Activated CD8-positive, alpha-beta T cell treated with anti-CD3 and anti-CD28 coated beads for 36 hours (primary cell): ENCODE measurements at places on chromosomes 6 and 20. TPM values are rescaled to one million over a fixed set of nuclear protein-coding genes. Genes with fewer than 3 reads are reported as not detected.

- H3K4me3 ChIP-seq: no peak overlapping the region
- H3K27me3 ChIP-seq: peaks cover 6% of the 10 kb centered on the region
- H3K36me3 ChIP-seq: no peaks in the 10 kb centered on the region
- no peak overlapping the region for H3K27ac ChIP-seq
- H3K4me1 ChIP-seq: no peaks in the 10 kb centered on the region
Measured at GRCh38 chr20:6704132-6704861, 63.2 kb upstream of the BMP2 start.

DNA sequence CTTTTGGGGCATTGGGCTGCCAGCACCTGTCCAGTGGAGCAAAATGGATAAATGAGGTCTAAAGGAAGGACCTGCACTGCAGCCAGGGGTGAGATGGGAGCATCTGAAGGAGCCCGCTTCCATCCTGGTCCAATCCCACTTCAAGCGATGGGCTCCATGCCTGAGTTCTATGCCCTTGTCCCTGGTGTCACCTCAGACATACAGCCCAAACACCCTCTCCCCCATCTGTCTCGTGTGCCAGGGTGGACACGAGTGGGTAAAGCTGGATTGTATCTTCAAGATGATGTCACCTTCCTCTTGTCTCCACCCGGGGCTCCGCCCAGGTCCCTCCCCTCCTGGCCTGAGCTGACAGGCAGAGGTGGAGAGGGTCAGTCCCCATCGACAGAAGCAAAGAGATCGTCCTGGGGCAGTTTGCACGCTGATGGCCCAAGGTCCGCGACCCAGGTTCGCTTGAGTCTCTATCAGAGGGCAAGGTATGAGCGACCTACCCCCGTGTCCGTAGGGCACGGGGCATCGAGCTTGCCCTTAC is 544 bp downstream of the SMIM29 start:
- DNase-seq: peak; percentile 66

GRCh38 chr6:152984513-152984872 is 1.7 kb upstream of the FBXO5 start:
- H3K4me1 ChIP-seq: peaks cover 32% of the 10 kb centered on the region
- peak overlapping the region; percentile 99 for H3K27ac ChIP-seq
- peaks cover 44% of the 10 kb centered on the region for H3K36me3 ChIP-seq
- DNase-seq: no peak
- peak overlapping the region; percentile 85 for H3K4me3 ChIP-seq
- H3K27me3 ChIP-seq: no peaks in the 10 kb centered on the region

The HLA-DQB1 gene
- 6.9 TPM for total RNA-seq

- peak; percentile 63 for DNase-seq
- H3K27ac ChIP-seq: no peak overlapping the region
- H3K27me3 ChIP-seq: peaks cover 28% of the 10 kb centered on the region
- H3K36me3 ChIP-seq: no peaks in the 10 kb centered on the region
- H3K4me3 ChIP-seq: no peak overlapping the region
Measured at GRCh38 chr6:32692019-32692418, 25.6 kb upstream of the HLA-DQB1 start.

GRCh38 chr20:57293995-57294394 is 27.6 kb upstream of the BMP7 start:
- no peak overlapping the region for H3K4me3 ChIP-seq
- H3K27me3 ChIP-seq: peaks cover 17% of the 10 kb centered on the region
- H3K4me1 ChIP-seq: no peaks in the 10 kb centered on the region
- no peak for DNase-seq
- H3K27ac ChIP-seq: no peak overlapping the region

GRCh38 chr6:95784019-95784418 is 206.7 kb downstream of the MANEA start:
- H3K4me3 ChIP-seq: no peak overlapping the region
- no peaks in the 10 kb centered on the region for H3K27me3 ChIP-seq
- no peaks in the 10 kb centered on the region for H3K4me1 ChIP-seq

The APCDD1L gene
- total RNA-seq: not detected

DNA sequence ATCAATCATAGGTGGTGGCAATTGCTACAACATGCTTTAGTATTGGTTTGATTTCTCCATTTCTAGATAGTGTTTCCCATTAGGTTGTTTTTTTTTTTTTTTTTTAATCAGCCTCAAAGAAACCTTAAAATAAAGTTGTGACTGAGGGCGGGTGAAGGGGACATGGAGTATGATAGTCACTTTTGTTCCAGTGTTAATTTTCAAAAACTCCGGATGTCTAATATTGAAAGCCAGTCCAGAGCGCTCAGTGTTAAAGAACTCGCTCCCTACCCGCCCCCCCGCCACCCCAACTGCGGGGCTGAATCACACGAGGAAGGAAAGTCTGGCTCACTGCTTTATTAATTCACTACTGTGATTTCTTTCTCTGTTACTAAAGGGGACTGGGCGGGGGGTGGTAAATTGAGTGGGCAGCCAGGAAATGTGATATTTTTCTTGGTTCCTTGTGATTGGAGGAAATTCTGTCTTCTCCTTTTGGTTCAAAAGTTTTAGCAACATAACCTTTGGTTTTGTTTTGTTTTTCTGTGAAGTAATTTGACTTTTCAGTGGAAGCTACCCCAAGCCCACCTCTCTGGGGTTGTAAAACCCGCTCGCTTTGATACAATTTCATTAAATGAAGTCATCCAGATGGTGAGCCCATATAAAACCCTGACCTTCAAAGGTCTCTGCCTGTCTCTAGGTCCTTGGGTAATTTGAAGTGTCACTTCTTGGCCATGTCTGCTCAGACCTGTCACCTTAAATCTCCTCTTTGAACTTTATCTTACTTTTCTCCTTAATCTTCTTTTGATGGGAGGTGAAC is 38.0 kb downstream of the TNFAIP3 start:
- DNase-seq: peak; percentile 98
- H3K4me3 ChIP-seq: peak overlapping the region; percentile 67
- no peaks in the 10 kb centered on the region for H3K27me3 ChIP-seq

The PACSIN1 gene
- total RNA-seq: 0.47 TPM

The OGFRL1 gene
- total RNA-seq: 4.6 TPM

DNA sequence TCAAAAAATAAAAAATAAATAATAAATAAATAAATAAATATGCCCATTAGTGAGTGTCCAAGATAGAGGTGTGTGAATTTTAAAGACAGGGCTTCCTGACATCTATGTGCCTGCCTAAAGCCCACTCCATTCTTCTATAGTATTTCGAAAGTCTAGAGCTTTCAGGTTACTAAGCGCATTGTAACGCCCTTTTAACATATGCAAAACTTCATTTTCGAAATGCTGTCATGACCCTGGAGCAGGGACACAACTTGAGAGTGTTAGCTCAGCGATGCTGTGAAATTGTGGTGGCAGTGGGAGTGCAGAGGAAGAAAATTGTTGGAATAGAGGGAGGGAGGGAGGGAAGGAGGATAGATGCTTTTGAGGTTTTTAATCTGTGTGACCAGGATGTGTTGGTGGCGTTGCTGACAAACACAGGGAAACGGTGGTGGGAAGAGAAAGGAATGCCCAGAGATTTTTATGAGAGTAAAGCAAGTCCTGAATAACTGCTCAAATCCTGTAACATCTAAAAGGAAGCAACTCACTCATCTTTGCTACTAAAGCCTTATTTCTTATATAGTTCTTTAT is 169.3 kb downstream of the ARID1B start:
- no peak overlapping the region for H3K27ac ChIP-seq
- no peaks in the 10 kb centered on the region for H3K27me3 ChIP-seq
- no peaks in the 10 kb centered on the region for H3K36me3 ChIP-seq
- H3K4me3 ChIP-seq: no peak overlapping the region

The FNDC1 gene
- total RNA-seq: not detected

The EYS gene
- total RNA-seq: not detected

DNA sequence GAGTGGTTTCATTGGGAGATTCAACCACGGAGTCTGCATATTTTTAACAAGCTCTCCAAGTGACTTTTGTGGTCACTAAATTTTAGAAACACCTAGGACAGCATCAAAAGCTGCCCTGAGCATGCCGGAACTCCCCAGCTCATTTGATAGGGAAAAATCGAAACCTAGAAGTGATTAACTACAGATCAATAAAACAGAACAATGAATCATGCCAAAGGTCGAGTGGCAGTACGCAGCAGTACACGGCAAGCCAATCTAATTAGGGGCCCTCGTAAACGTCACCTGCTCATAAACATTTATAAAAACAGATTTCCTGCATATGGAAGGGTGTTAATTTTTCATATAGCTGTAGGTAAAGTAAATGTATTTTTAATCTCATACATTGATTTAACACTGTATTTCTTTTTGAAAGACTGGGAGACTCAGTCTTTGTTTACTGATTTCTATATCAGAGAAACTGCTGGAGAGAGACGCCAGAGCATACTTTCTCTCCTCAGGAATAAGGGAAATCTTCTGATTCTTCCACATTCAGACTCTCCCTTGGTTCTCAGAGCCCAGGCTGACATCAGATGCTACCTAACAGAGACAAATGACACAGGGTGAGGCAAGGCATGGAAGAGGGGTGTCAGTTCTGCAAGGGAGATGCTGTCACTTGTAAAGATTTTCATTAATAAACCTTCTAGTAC is 232.5 kb downstream of the PTPRT start:
- no peaks in the 10 kb centered on the region for H3K4me1 ChIP-seq
- no peak for DNase-seq
- no peaks in the 10 kb centered on the region for H3K36me3 ChIP-seq
- no peak overlapping the region for H3K4me3 ChIP-seq
- H3K27me3 ChIP-seq: peaks cover 2% of the 10 kb centered on the region

- peak overlapping the region; percentile 83 for H3K4me3 ChIP-seq
- H3K27ac ChIP-seq: peak overlapping the region; percentile 92
- peak; percentile 37 for DNase-seq
Measured at GRCh38 chr6:33577106-33577535, 3.0 kb downstream of the BAK1 start.

DNA sequence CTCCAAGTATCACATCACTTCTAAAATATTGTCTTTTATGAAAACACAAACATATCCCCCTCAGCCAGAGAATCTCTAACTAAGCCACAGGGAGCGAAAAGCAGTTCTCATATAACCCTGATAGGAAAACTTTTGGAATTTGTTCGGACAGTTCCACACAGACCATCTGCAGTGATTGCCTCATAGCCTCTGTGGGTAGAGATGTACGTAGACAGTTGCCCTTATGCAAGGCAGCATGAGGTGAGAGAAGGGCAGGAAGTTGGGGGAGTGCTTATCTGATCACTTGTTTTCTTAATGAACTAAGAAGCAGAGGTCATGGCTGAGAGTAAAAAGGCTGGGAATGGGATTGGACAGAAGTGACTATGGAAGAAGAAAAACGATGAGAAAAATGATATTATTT is 39.6 kb downstream of the SLC23A2 start:
- H3K4me1 ChIP-seq: peaks cover 20% of the 10 kb centered on the region
- H3K36me3 ChIP-seq: peaks cover 5% of the 10 kb centered on the region
- no peaks in the 10 kb centered on the region for H3K27me3 ChIP-seq
- H3K27ac ChIP-seq: peak overlapping the region; percentile 92

The FAM162B gene
- not detected for total RNA-seq

DNA sequence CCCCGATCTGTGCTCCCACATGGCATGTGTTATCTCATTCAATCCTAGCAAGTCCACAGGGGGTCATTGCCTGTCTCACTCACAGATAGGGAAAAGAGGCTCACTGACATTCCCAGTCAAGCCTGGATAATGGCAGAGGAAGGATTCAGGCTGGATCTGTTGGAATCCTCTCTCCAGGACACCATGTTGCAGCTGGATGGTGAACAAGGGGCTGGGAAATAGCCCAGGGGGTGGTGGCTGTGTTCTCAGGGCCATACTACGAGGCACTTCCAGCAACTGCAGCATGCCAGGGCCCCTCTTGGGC is 5.0 kb upstream of the SPDEF start:
- no peaks in the 10 kb centered on the region for H3K4me1 ChIP-seq
- no peaks in the 10 kb centered on the region for H3K36me3 ChIP-seq
- peaks cover 2% of the 10 kb centered on the region for H3K27me3 ChIP-seq
- H3K4me3 ChIP-seq: no peak overlapping the region

- H3K4me1 ChIP-seq: peaks cover 8% of the 10 kb centered on the region
- no peak overlapping the region for H3K4me3 ChIP-seq
Measured at GRCh38 chr20:63232235-63233060, 3.3 kb upstream of the BIRC7 start.

GRCh38 chr6:73710470-73710869 is 14.5 kb downstream of the CD109 start:
- H3K27me3 ChIP-seq: peaks cover 1% of the 10 kb centered on the region
- H3K4me1 ChIP-seq: peaks cover 13% of the 10 kb centered on the region
- H3K36me3 ChIP-seq: peaks cover 7% of the 10 kb centered on the region
- DNase-seq: no peak
- H3K27ac ChIP-seq: no peak overlapping the region
- H3K4me3 ChIP-seq: no peak overlapping the region

The SMLR1 gene
- not detected for total RNA-seq

- no peaks in the 10 kb centered on the region for H3K27me3 ChIP-seq
- H3K36me3 ChIP-seq: no peaks in the 10 kb centered on the region
- peaks cover 30% of the 10 kb centered on the region for H3K4me1 ChIP-seq
Measured at GRCh38 chr6:53737746-53738145, 57.1 kb upstream of the LRRC1 start.

- peaks cover 10% of the 10 kb centered on the region for H3K4me1 ChIP-seq
- no peak overlapping the region for H3K27ac ChIP-seq
- DNase-seq: no peak
Measured at GRCh38 chr20:54044156-54044555, 26.2 kb downstream of the BCAS1 start.

The SLA2 gene
- 53.5 TPM for total RNA-seq

DNA sequence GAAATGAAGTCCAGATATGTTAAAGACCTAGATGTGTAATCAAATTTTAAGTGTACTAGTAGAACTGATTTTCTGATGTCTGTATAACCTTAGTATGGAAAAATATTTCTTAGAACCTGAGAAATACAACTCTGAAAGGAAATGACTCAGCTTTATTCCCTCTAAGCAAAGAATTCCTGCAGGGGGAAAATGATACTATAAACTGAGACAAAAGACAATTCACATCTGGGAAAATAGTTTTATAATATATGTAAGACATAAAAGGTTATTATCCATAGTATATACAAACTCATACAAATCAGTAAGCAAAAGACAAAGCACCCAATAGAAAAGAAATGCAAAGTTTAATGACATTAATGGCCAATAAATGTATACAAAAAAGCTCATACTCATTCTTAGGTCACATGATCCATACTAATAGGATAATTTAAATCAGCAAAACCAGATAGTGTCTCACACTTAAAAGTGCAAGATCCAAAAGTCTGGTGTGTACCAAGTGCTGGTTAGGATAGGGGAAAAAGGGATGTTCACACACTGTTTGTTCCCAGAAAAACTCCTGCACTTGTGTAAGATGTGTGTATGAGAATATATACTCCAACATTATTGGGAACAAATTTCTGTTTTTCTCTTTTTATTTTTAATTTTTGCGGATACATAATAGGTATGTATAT is 22.6 kb downstream of the RNF217 start:
- DNase-seq: no peak
- peaks cover 3% of the 10 kb centered on the region for H3K4me1 ChIP-seq
- H3K36me3 ChIP-seq: no peaks in the 10 kb centered on the region
- no peak overlapping the region for H3K4me3 ChIP-seq

GRCh38 chr20:53692465-53693067 is 98.9 kb upstream of the ZNF217 start:
- no peaks in the 10 kb centered on the region for H3K36me3 ChIP-seq
- no peaks in the 10 kb centered on the region for H3K27me3 ChIP-seq
- H3K4me1 ChIP-seq: peaks cover 35% of the 10 kb centered on the region
- peak overlapping the region; percentile 59 for H3K4me3 ChIP-seq
- H3K27ac ChIP-seq: peak overlapping the region; percentile 64
